Stimulated activated CD8-positive, alpha-beta memory T cell treated with anti-CD3 and anti-CD28 coated beads, Interleukin-2, amount 100 ng/mL, for 48 hours (primary cell): ENCODE measurements at places on chromosomes 6 and 20.
A peak's percentile ranks its signal among the peaks of the same experiment; 100 is the strongest.

- no peak for DNase-seq
These were observed 143.3 kb upstream of the MAP3K7 start for GRCh38 chr6:90730151-90730673.

GRCh38 chr6:36443471-36444428, 950 bp downstream of the KCTD20 start:
- DNase-seq, result no peak

GRCh38 chr6:132270726-132271402, 130.4 kb downstream of the MOXD1 start:
- DNase-seq, result no peak

DNA sequence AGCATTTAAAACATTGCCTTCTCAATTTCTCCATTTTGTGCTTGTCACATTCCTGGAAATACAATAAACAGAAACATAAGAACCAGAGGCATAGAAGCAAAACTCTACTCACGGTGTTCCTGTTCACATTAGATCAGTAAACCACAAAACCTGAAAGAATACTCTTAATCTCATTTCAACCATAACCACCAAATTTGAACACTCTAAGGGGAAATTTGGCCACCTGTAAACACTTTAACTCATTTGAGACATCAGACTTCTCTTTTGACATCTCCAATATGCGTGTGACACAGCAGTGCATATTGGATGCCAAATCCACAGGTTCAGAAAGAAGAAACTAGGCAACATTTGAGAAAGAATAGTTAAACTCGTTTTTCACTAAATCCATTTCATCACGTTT, 153.8 kb upstream of the IRAK1BP1 start:
- no peak for DNase-seq

DNA sequence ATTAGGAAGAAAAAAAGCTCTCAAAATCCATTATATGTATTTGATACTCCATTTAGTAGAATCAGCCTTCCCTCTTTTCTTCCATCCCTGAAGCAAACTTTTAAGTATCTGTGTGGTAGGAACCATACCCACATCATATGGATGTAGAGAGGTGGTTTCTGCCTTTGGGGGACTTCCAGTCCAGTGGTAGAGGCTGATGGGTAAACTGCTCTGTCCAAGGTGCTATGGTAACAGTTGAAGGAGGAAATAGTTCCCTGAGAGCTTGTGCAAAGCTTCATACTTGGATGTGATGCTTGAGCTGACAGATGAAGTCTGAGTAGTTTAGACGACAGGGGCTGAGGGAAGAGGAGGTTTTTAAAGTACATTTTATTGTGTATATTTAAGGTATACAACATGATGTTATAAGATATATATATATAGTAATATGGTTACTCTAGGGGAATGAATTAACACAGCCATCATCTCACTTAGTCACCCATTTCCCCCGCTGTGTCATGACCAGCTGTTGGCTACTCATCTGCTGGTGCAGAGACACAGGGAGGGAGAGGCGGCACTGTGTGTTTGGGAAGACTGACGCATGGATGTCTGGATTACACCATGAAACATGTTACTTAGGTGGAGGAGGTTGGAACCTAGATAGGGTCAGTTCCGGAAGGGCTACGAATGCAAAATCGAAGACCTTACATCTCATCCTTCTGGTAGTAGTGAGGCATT, 185.2 kb downstream of the FARS2 start:
- no peak for DNase-seq

DNA sequence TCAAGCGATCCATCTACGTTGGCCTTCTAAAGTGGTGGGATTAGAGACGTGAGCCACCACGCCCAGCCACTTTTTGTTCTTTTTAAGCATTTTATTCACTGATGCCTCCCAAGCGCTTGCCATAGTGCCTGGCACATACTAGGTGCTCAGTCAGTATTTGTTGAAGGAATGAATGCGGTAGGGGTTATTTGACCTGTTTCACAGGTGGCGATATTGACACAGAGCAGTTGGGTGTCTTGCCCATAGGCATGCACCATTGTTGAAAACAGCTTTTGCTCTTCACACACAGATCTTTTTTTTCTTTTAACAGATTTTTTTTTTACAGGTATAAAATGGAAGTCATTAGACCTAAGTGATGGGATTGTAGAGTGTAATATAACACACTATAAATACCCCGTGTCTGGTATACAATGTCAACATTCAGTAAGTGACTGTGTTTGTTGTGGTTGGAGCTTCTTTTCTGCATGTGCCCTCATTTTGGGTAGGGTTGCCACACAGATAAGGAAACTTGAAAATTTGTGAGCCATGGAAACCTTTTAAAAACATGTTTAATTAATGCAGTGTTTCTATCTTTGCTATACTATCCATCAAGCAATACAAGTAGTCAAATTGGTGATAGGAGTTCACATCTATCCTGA, 24.8 kb downstream of the RREB1 start:
- no peak for DNase-seq

DNA sequence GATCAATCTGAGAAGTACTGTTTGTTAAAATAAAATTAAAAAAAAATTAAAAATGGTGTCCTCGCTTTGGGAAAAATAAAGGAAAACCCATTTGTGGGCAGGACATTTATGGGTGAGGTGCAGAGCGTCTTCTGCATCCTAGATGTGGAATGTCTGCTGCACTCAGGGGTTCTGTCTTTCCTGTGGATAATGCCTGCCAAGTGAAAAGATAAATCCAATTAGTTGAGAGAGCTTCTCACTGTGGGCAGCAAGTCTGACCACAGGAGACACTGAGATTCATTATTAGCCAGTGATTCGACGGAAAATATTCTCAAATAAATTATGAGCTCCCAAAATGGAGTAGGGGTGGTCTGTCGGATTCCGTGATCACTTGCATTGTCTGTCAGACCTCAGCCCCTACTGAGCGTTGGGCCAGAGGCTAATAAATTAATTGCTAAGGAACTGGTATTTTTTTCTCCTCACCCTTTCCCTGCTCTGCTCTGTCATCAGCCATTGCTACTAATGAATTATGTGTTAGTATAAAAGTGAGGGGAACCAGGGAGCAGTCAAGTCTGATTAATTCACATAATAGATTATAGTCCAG, 10.0 kb downstream of the GMPR start:
- no peak for DNase-seq

- DNase-seq, result peak; percentile 62
These were observed 432 bp downstream of the HSPA1L start for GRCh38 chr6:31814677-31815024.

- DNase-seq, result no peak
These were observed 21.7 kb downstream of the CPNE1 start for GRCh38 chr20:35643045-35643444.

DNA sequence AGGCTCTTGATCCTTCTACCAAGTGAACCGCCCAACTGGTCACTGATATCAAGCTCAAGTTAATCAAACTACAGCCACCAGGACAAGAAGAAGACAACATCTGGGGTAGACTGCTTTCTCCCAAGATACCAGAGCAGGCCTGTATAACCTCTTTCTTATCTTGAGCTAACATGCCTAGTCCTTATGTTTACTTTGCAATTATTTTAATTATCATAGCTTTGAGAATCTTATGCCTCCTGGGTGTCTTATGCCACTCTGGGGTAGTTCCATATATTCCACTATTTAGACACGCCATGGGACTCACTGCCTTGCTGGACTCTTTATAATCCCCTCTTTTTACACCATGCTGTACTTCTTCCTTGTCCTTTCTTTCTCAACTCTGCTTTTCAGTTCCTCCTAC, 41.5 kb upstream of the ECI2 start:
- no peak for DNase-seq

DNA sequence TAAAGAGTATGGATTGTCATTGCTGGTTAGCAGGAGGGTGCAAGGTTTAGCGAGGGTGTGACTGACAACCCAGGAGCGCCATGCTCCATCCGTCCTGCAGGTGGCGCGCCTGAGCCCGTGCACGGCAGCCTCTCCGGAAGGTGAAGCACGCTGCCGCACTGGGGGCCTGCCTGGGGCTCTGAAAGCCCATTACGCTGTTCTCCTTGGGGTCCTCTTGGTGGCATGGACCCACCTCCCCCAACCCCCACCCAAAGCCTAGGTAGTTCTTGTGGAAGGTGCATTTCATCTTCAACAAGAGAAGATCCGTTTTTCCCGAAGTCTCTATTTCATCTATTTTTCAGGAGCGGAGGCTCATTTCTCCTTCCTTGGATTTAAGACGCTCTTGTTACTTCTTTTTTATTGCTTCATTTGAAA, 197.4 kb upstream of the KCNG1 start:
- DNase-seq, result peak; percentile 58

- DNase-seq, result no peak
These were observed 41.9 kb downstream of the SNHG17 start for GRCh38 chr20:38393259-38393658.

- no peak for DNase-seq
These were observed 84.6 kb downstream of the TMEM170B start for GRCh38 chr6:11622156-11622555.

DNA sequence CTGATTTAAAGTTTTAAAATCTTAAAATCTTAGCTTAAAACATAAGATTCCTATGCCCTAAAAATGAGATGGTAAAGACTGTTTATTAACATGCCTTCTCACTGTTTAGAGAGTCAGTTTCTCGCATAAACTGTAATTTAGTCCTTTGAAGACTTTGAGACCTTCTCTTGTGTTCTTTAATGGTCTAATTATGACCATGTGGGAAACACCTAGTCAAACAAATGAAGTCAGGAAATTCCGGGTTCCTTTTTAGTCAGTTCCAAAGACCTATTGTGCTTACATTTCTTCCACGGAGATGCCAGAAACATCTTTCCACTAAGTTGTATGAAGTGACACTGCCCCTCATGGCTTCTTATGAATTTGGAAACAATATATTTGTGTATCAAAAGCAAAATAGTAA, 64.2 kb upstream of the KIF25 start:
- DNase-seq, result no peak

- DNase-seq, result no peak
These were observed 134.6 kb downstream of the SOBP start for GRCh38 chr6:107624541-107624940.

- no peak for DNase-seq
These were observed 46.7 kb upstream of the CARMIL1 start for GRCh38 chr6:25232479-25232878.
